Naive B cell (primary cell): ENCODE measurements at places on chromosomes 6 and 20. TPM values are rescaled to one million over a fixed set of nuclear protein-coding genes. Genes with fewer than 3 reads are reported as not detected.

DNA sequence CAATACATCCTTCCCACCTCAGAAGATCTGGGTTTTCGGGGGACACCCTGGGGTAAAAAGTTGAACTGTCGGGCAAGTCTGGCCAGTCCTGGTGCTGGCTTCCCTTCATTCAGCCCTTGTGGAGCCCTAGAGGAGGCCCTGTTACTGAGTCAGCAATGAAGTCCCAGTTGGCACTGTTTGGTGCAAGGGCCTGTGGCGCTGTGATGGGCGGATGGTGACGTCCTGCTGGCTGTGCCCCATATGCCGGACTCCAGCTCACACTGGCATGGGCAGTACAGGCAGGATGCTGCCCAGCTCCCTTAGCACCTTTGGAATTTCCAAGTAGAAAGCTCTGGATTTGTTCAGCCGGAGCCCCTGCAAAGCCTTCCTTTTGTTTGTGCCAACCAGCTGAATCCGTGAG lies 186.2 kb upstream of the PMEPA1 start:
- no peak for DNase-seq

DNA sequence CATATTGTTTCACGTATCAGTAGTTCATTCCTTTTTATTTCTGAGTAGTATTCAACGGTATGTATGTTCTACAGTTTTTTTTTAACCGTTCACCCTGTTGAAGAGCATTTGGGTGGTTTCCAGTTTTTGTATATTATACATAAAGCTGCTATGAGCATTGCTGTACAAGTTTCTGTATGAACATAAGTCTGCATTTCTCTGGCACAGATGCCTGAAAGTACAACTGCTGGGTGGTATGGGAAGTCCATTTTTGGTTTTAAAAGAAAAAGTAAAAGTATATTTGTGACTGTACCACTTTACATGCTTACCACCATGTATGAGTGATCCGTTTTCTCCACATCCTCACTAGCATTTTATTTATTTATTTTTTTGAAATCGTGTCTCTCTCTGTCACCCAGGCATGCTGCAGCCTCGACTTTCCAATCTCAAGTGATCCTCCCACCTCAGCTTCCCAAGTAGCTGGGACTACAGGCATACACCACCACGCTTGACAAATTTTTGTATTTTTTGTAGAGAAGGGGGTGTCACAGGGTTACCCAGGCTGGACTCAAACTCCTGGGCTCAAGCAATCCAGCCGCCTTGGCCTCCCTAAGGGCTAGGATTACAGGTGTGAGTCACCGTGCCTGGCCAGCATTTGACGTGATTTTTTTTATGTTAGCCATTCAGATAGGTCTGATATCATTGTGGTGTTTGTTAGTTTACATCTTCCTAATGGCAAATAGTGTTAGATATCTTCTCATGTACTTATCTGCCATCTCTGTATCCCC lies 11.0 kb upstream of the SIM1 start:
- DNase-seq, result no peak

DNA sequence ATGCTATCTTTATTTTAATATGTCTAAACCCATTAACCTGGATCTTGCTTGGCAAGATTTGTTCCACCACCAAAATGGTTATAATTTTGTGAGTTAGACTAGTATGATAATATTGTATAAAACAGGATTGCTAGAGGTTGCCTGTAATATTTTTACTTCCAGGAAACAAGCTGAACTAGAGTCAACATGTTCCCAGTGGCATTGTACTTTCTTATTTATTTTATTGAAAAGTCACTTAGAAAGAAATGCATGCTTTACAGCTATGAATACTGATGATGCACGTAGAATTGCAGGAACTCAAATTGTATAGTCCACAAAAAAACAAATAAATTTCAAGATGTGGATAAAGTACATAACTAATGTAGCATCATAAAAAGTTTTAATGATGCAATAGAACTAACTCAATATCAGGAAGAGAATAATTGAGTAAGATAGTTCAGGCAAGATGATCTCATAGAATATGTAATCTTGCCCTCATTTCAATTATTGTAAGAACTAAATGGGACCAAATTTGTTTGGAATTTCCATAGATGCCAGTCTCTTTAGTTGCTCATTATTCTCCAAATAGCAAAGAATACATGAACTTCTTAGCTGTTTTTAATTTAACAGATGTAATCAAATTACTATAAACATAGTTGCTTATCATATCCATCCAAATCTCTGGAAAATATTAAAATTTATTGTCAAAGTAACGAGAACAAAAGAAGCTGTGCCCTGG lies 451.8 kb downstream of the COL12A1 start:
- DNase-seq, result no peak

GRCh38 chr6:25130518-25130917 lies 148.7 kb upstream of the CARMIL1 start:
- no peak for DNase-seq

The MKKS gene
- 17.4 TPM for polyA plus RNA-seq
